ENCODE measurements at places on chromosomes 2 and 18.

DNA sequence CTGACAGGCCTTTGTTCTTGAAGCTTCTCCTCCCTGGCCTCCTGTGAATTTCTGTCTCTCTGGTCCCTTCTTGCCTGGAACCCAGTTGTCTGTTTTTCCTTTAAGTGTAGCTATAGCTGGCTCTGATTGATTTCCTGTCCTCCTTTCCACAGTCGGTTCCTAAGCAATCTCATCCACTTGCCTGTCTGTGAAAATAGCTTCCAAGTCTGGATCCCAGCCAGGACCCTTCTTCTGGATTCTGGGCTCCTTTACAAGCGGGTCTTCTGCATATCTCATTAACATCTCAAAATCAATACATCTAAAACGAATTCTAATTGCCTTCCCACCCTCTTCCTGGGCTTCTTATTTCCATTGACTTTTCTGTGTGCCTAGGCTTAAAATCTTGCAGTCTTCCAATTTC lies 124.9 kb downstream of the DAW1 start:
- no peak for DNase-seq

GRCh38 chr2:62362561-62362960 lies 143.4 kb downstream of the TMEM17 start:
- no peak for DNase-seq

- no peak for DNase-seq
These were observed 1296.7 kb downstream of the SUCLG1 start for GRCh38 chr2:83162421-83162820.

DNA sequence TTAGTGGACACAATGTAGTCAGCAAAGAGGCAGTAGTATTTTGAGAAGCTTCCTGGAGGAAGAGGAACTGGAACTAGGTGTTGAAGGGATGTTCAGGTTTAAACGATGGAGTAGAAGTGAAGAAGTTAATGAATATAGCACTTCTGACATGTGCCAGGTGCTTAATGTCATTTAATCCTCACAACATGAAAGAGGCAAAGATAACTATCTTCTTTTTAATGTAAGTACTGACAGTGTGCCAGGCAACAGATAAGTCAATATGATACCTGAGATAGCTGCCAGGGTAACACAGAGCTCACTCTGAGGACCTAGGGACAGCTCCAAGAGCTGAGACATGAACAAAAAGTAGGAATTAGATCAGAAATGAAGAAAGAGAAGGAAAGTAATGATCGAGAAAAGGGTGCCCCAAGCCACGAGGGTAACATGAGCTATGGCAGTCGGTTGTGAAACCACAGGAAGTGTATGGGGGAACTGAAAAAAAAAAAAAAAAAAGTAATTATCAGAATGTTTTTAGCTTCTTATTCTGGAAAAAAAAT lies 140.7 kb downstream of the RNF144A start:
- no peak for DNase-seq

DNA sequence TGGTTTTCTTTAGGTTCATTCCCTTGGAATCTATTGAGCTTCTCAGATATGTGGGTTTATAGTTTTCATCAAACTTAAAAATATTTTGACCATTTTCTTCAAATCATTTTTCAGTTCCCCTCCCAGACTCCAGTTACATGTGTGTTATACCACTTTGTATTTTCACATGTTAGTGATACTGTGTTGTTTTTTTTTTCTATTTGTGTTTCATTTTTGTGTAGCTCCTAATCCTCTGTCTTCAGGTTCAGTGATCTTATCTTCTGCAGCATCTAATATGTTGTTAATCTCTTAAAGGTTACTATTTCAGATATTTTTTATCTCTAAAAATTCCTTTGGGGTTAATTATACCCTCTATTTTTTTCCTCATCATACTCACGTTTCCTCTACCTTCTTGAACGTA lies 51.2 kb downstream of the STRADB start:
- DNase-seq: no peak

GRCh38 chr2:227222292-227222691 lies 57.9 kb downstream of the COL4A3 start:
- DNase-seq: no peak

Measured in iPS DF 6.9 (cell line).